ENCODE measurements at places on chromosomes 1 and 21.

DNA sequence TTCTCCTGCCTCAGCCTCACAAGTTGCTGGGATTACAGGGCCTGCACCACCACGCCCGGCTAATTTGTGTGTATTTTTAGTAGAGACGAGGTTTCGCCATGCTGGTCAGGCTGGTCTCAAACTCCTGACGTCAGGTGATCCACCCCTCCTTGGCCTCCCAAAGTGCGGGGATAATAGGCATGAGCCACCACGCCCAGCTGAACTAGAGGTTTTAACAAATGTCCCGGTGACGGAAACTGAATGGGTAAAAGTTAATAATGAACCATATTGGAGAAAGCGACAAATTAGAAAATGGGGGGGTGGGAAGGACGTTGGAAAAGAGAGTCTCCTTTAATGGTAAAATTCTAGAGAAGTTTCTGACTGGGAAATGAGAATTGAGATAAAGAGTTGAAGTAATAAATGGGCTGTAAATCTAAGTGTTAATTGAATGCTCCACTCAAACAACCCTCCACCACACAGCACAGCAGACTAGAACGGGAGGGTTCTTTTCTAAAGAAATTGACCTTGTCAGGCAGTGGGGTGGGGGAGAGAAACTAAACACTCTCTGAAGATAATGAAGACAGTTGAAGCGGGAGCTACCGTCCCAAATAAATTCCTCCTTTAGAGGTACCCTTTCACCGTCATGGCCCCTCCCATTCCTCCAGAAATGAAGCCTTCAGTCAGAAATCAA lies 46.9 kb upstream of the PUM1 start:
- no peak for DNase-seq

DNA sequence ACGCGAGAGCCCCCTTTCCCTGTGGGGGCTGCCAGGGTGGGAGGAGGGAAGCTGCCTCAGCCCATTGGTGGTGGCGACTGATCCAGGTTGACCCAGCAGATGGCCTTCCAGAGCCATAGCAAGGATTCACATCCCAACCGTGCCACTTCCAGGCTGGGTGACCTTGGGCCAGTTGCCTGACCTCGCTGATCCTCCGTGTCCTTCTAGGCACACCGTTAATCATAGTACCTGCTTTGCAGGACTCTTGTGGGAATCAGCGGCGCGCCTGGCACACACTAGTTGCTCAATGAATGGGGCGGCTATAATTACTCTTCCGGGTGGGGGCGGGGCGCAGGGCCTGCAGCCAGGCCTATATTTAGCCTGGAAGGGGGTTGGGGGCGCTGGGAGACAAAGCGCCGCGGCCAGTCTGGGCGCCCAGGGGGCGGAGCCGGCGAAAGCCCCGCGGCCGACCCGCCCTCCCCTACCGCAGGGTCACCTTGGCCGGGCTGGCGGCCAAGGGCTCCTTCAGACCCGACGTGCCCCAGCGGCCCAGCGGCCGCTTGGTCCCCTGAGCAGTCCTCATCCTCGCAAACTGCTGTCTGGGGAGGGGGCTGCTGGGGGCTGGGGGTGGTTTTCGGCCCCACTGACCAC lies 5.1 kb downstream of the HSPB7 start:
- DNase-seq: no peak

- DNase-seq: no peak
These were observed 1.6 kb downstream of the GNPAT start for GRCh38 chr1:231242516-231243198.

GRCh38 chr1:169890761-169891538 lies 2.7 kb downstream of the SCYL3 start:
- no peak for DNase-seq

GRCh38 chr1:43447891-43448708 lies 5.6 kb downstream of the HYI start:
- DNase-seq: no peak

DNA sequence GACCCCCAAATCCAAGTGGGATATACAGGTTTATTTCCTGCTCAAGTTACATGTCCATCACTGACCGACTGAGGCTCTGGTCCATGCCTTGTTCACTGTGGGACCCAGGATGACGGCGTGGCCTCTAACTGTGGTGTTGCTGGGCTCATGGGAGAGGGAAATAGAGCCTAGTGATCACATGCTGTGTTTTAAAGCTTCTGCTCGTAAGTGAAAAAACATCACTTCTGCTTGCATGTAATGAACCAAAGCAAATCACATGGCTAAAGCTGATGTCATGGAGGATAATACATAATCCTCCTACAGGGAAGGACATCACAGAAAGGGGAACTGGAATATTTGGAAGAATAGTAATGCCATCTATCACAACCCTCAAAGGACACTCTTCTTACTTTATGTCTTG lies 107.6 kb downstream of the FASLG start:
- DNase-seq: no peak

DNA sequence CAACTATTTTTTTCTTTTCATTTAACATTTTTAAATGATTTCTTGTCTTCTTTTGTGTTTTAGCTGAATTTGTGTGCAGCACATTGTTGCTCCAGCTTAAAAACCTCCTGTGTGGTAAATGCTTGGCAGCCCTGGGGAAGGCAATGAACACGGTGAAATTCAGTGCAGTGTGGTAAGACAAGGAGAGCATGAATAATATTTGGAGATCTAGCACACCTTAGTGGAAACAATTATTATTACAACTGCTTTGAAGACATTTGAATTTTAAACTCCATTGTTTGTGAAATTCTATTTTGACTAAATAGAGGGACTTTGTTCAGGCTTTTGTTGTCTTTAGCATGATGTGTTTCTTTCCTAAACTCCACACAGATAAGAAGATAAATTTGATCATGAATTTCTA lies 242.6 kb upstream of the CXADR start:
- peak; percentile 47 for DNase-seq

GRCh38 chr21:42653231-42654061 lies at the start of gene PDE9A:
Gene PDE9A (plus strand): TSS chr21:42653621. CDS start chr21:42653815, 194 bp downstream.
- DNase-seq: no peak
